ENCODE measurements at places on chromosomes 7 and 10. TPM values are rescaled to one million over a fixed set of nuclear protein-coding genes. Genes with fewer than 3 reads are reported as not detected.

DNA sequence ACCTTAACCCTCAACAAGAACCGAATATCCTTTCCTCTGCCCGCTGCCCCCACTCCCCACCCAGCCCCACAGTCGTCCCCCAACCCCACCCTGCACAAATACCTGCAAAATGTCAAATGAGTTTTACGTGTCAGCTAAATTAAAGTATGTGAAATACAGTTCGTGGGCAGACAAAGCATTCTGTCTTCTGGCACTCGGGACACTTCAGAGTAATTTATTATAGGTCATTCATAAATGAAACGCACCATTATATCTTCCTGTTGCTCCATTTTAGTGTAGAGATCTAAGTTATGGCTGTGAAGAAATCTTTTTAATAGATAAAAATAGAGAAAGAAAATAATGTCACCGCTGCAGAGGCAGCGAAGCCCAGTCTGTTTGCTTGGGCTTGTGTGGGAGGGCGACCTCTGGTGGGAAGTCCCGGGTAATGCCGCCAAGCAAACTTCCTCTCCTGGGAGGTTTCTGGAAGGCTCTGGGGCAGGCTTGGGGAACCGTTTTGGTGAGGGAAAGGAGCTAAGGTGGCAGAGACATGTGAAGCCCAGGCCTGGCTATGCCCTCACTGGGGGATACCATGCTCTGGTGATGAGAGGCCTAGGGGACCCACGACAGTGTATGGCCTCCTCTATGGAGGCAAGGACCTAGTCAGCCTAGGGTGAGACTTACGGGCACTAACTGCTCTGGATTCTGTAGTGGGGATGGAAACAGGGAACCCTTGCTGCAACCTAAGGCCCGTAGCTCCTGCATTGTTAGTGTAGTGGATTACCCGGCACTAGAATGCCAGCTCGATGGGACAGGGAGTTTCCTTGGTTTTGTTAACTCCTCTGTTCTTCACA is 604.9 kb downstream of the LRMDA start:
- peak; percentile 91 for DNase-seq

DNA sequence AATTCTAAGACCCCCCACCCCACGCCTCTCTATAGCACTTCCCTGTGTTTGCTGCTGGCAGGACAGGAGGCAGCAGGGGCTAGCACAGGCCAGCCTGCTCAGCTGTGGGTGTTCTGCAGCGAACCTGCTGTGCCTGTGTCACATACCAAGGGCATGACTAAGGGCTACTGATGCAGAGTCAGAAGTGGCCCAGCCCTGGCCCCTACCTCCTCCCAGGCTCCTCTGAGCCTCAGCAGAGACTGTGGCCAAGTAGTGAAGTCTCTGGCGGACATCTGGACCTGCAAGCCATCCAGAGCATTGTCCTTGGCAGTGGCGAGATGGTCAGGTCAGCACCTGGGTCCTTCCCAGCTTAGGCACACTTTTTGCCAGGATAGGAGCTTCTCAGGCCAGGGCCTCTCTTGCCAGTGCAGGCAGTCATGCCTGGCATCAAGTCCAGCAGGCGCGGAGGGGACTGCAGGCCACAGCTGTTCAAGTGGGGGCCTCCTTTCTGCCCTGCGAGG is 116.3 kb upstream of the RET start:
- no peak for DNase-seq

The FAM241B gene
- 8.8 TPM for total RNA-seq

The STK31 gene
- 0.86 TPM for total RNA-seq

The NUTM2D gene
- total RNA-seq: 3.7 TPM
